ENCODE measurements at places on chromosomes 5 and 9. TPM values are rescaled to one million over a fixed set of nuclear protein-coding genes. Genes with fewer than 3 reads are reported as not detected.

- no peak overlapping the region for H3K4me3 ChIP-seq
- H3K4me1 ChIP-seq: peaks cover 4% of the 10 kb centered on the region
- no peaks in the 10 kb centered on the region for H3K27me3 ChIP-seq
- no peak for DNase-seq
Observed at GRCh38 chr5:66074901-66075300, 69.2 kb upstream of the SREK1 start.

The CER1 gene
- not detected for total RNA-seq

DNA sequence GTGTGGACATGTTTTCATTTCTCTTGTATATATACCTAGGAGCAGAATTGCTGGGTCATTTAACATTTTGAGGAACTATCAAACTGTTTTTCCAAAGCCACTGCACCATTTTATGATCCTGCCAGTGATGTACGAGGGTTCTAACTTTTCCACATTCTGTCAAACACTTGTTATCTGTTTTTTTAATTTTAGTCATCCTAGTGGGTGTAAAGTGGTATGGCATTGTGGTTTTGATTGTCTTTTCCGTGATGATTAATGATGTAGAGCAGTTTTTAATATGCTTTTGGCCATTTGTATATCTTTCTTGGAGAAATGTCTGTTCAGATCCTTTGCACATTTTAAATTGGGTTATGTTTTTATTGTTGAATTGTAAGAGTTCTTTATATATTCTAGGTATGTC is 107.0 kb downstream of the MELK start:
- H3K27me3 ChIP-seq: no peaks in the 10 kb centered on the region
- peaks cover 2% of the 10 kb centered on the region for H3K36me3 ChIP-seq
- H3K27ac ChIP-seq: no peak overlapping the region
- no peak for DNase-seq
- H3K4me3 ChIP-seq: no peak overlapping the region
- H3K4me1 ChIP-seq: peaks cover 3% of the 10 kb centered on the region

- H3K27me3 ChIP-seq: no peaks in the 10 kb centered on the region
- H3K36me3 ChIP-seq: no peaks in the 10 kb centered on the region
- no peaks in the 10 kb centered on the region for H3K4me1 ChIP-seq
Observed at GRCh38 chr9:93197670-93198069, 13.7 kb downstream of the WNK2 start.

DNA sequence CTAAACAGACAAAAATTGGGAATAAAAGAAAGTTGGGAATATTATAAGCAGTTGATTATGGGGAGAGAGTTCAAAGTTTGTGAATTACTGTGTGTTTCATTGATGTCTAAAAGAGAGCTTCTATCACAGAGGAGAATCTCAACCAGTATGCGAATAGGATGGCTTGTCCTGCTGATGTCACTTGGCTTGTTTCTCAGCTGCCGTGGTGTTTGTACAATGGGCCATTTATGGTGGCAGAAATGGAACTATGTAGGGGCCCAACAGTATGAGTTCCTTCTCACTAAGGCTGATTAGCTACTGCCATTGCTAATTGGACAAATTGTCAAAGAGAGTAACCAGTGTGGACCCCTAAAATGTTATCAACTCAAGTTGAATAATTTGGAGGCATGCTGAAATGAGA is 103.9 kb downstream of the ST8SIA4 start:
- H3K4me1 ChIP-seq: no peaks in the 10 kb centered on the region
- no peak for DNase-seq
- no peaks in the 10 kb centered on the region for H3K27me3 ChIP-seq
- no peaks in the 10 kb centered on the region for H3K36me3 ChIP-seq
- H3K27ac ChIP-seq: no peak overlapping the region

All from T-helper 17 cell (primary cell).